CD8-positive, alpha-beta T cell (primary cell): ENCODE measurements at places on chromosomes 5 and 9. TPM values are rescaled to one million over a fixed set of nuclear protein-coding genes. Genes with fewer than 3 reads are reported as not detected.

GRCh38 chr5:147018812-147019211 is 140.3 kb upstream of the PPP2R2B start:
- DNase-seq: no peak

- no peak for DNase-seq
Measured at GRCh38 chr9:19171271-19171670, 44.0 kb upstream of the PLIN2 start.

GRCh38 chr9:37324261-37324683 is 98.2 kb upstream of the GRHPR start:
- DNase-seq: no peak

- no peak for DNase-seq
Measured at GRCh38 chr5:133664422-133664821, 52.1 kb upstream of the FSTL4 start.

DNA sequence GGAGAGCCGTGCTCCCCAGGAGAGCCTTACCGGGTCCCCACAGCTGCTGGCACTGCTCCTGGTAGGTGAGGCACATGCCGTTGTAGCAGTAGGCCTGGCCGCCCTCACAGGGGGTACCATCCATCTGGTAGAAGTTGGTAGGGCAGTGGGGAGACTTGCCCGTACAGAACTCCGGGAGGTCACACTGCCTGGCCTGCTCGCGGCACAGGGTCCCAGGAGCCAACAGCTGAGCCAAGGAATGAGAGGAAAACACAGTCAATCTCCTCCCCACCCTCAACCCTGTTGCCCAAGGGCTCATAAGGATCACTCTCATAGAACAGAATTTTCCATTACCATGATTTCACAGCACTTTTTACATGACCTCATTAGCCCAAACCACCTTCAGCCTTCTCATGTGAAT is 36.9 kb downstream of the NIPAL4 start:
- DNase-seq: no peak

GRCh38 chr5:139788294-139788910 is 7.2 kb upstream of the PSD2 start:
- no peak for DNase-seq

DNA sequence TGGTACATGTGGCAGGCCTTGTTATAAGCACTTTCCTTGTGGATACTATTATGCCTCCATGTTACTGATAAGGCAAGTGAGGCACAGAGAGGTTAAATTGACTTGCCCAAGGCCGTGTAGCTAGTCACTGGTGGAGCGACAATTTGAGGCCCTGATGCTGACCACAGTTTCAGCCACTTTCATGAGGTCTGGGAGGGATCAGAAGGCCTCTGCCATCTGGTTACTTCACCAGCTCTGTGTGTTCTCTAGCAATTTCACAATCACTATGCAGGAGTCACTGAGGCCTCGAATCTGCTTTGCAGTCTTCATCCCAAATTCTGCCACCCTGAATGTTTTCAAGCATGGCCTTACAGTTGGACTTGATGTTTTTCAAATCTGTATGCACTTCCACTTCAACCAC is 9.1 kb downstream of the LRRC70 start:
- no peak for DNase-seq

DNA sequence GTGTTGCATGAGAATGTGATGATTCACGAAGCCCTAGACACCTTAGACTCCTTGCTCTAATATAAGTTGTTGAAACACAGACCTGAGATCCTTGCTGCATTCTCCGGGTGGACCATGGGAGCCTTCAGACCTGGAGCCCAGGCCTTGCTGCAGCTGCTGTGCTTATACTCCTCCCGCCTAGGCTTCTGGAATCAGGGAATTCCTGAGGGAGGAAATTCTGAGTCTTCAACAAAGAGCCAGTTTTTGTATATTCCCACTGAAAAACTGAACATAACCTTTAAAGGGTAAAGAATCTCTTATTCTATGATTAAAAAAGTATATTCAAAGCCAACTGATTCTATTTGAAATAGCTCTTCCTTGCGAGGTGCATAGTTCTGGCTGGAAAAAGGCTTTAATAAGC is 245.1 kb upstream of the ELAVL2 start:
- DNase-seq: no peak

- no peak for DNase-seq
Measured at GRCh38 chr9:94511134-94511954, 43.5 kb upstream of the PCAT7 start.

GRCh38 chr5:175712313-175712680 is 54.4 kb downstream of the HRH2 start:
- no peak for DNase-seq

- no peak for DNase-seq
Measured at GRCh38 chr5:80159133-80159815, 96.6 kb downstream of the SERINC5 start.

GRCh38 chr5:6788956-6789649 is 75.9 kb downstream of the TENT4A start:
- no peak for DNase-seq

DNA sequence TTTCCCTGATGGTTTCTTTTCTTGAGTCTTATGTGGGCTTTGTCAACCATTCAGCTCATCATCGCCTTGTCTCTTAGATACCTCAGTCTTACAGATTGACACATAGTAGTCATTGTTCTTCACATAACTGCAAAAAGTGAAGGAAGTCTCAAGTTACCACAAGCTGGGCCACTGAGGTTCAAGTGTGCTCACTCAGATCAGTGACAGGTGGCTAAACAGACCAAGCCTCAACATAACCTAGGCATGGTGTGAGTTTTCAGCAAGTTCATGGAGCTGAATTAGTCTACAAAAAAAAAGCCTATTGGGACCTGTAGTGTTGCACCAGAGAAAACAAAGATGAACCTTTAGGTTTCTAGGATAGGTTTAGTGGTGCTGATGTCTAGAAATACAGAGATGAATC is 58.2 kb downstream of the RFK start:
- DNase-seq: no peak

- no peak for DNase-seq
Measured at GRCh38 chr5:131538177-131538593, 96.8 kb downstream of the RAPGEF6 start.

DNA sequence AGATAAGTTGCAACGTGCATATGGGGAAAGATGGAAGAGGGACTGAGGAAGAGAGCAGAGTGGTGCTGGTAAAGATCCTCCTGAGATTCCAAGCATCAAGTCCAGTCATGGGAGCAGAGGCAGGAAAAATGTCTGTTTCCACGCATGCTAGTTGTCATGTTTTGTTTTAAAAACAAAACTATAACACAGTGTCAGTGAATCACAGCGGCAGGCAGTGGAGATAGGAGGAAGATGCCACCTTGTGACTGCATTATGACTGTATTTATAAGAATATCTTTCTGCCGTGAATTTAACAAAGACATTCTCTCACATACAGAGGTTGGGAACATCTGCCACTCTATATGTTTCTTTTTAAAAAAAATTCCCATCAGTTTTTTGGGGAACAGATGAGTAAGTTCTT is 3.7 kb upstream of the SVEP1 start:
- DNase-seq: no peak

GRCh38 chr5:1463326-1464095 is 18.3 kb upstream of the SLC6A3 start:
- DNase-seq: no peak

GRCh38 chr9:73093016-73093739 is 58.5 kb upstream of the ANXA1 start:
- DNase-seq: no peak

GRCh38 chr5:26674846-26675245 is 363.5 kb downstream of the CDH9 start:
- no peak for DNase-seq

DNA sequence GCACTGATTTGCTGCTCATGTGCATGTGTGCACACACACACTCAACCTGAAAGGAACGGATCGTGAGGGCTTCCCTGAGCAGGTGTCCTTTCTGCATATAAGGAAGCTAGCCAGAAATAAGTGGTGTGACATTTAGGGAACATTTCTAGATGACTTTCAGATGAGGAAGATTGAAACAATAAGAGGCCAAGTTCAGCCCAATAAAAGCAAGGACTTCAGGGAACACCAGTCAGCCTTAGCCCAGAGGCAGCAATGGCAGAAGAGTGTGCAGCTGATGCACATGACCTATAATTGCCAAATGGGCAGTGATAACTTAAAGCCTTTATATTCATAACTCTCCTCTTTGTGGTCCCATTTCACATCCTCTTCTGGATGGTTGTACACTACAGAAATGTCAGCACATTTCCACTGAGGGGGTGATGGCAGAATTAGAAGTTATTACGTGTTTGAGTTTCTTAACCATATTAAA is 255.5 kb downstream of the TRIM32 start:
- no peak for DNase-seq

DNA sequence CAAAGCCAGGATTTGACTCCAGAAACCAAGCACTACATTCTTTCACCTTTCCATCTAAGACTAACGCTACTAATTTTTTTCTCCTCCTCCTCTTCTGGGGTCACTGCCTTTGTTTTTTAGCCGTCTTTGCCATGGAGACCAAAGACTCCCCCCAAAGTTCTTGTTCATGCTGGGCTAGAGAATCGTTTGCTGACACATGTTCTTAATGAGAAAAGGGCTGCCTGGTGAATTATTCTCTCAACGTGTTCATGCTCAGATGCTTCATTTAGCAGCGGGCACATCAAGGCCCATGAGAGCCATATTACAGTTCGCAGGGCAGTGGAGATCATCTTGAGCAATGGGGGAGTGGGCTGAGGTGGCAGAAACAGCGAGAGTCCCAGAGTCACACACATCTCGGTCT is 134.9 kb downstream of the SLIT3 start:
- DNase-seq: no peak

The PCSK5 gene
- 13.8 TPM for total RNA-seq

The PCDHB15 gene
- total RNA-seq: not detected

The EFNA5 gene
- total RNA-seq: not detected

The MAST4 gene
- 9.5 TPM for total RNA-seq

The LSM11 gene
- total RNA-seq: 0.65 TPM

The LOX gene
- not detected for total RNA-seq

The SPINK13 gene
- not detected for total RNA-seq

The ANKRD18B gene
- total RNA-seq: not detected

The GOLM1 gene
- 0.14 TPM for total RNA-seq

The KCNMB1 gene
- total RNA-seq: not detected

The ACSL6 gene
- 14.8 TPM for total RNA-seq

The LEAP2 gene
- 0.27 TPM for total RNA-seq

The UQCRQ gene
- total RNA-seq: 124 TPM

The PCDHB3 gene
- total RNA-seq: not detected

The TAS2R1 gene
- total RNA-seq: not detected

The MAMDC2 gene
- not detected for total RNA-seq

The CACNA1B gene
- not detected for total RNA-seq
